Mesothelial cell of epicardium (in vitro differentiated cells): ENCODE measurements at places on chromosomes 7 and 10. TPM values are rescaled to one million over a fixed set of nuclear protein-coding genes. Genes with fewer than 3 reads are reported as not detected.

ANKRD2 gene
- 0.20 to 0.24 TPM (median 0.20 TPM) in 3 replicates for total RNA-seq

C7orf33 gene
- not detected in 3 replicates for total RNA-seq

CYP2C19 gene
- total RNA-seq = not detected in 3 replicates

SFRP4 gene
- total RNA-seq = 5.7 to 6.6 TPM (median 6.4 TPM) in 3 replicates

CLRN3 gene
- not detected in 3 replicates for total RNA-seq

IL2RA gene
- not detected in 3 replicates for total RNA-seq

SRRM3 gene
- 6.9 to 8.2 TPM (median 7.7 TPM) in 3 replicates for total RNA-seq
